WTC11 (cell line): ENCODE measurements at places on chromosomes 6 and 20.

DNA sequence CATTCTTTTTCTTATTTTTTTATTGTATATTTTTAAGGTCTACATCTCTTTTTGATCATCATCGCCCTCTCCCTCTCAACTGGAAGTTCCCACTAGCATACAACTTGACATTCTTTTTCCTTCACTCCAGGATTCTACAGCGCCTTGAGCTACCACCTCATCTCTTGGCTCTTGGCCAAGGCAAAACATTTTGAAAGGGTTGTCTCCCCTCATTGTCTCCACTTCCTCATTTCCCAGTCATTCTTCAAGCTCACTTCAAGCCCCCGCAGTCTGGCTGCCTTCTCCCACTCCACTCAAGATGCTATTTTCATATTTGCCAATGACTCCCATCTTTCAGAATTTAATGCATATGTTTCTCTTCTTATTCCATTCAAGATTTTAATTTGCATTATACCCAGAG lies 63.0 kb downstream of the OPN5 start:
- no peak for DNase-seq

GRCh38 chr6:77025736-77026223 lies 437.5 kb downstream of the HTR1B start:
- DNase-seq: no peak

DNA sequence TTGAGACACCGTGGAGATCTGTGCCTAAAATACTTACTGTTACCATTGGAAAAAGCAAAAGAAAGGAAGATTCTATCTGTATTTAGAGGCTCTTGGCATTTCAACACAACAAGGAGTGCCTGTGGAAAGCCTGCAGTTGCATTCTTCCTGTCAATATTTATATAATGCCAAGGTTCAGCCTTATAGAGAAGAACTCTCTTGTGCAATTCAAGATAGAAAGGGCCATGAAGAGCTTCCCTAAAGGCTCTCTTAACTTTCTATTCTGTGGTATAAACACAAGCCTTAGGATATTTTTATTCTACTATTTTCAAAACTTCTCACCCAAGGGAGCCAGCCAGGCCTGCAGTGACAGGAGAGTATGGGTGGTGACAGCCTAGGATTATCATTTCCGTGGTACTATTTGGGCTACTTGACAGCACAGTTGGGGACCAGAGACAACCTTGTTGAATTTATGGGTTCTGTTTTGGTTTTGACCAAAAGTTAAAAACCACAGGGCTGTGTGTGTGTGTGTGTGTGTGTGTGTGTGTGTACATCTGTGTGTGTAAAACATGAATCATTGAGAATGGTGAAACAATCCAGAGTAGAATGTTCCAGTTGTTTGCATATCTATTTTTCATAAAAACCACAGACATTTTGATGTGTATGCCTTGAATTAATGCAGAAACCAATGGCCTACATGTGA lies 700.9 kb upstream of the SLC35B3 start:
- no peak for DNase-seq

- no peak for DNase-seq
Measured at GRCh38 chr6:88050140-88050818, 2.6 kb downstream of the SPACA1 start.
